Stimulated activated naive CD4-positive, alpha-beta T cell (primary cell): ENCODE measurements at places on chromosomes 12 and 14.

DNA sequence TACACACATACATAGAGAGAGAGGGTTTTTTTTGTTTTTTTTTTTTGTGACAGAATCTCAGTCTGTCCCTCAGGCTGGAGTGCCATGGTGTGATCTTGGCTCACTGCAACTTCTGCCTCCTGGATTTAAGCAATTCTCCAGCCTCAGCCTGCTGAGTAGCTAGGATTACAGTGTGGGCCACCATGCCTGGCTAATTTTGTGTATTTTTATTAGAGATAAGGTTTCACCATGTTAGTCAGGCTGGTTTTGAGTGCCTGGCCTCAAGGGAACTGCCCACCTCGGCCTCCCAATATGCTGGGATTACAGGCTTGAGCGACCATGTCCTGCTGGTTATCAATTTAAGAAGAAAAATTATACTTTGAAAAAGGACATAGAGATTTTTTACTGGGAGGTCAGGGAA, 710.6 kb downstream of the SLC6A15 start:
- no peak for DNase-seq

DNA sequence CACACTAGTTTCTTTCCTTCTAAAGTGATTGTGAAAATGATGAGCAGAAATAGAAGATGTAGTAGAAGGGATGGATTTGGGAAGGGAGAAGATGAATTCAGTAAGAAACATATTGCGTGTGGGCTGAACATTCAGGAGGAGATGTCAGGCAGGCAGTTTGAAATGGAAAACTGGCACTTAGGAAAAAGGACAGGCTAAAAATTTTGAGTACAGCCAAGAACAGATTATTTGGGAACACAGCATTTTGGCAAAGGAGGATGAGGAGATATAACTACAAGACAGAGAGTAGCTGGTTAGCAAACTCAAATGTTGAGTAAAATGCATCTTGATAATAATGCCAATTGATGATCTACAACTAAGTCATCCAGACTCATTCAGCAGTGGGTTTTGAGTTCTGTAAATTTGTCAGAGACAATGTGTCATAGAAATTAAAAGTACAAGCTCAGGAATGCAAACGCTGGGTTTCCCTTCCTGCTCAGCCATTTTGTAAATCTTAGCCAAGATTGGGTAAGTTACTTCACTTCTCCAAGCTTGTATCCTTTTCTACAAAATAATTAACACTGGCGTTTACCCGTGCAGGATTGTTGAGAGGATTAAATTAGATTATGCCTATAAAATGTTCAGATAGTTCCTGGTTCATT, 255.0 kb downstream of the NAV3 start:
- no peak for DNase-seq

- no peak for DNase-seq
Observed at GRCh38 chr12:119384340-119384739, 49.8 kb downstream of the CCDC60 start.

- no peak for DNase-seq
Observed at GRCh38 chr12:126784328-126784921, 1482.5 kb upstream of the TMEM132C start.
